ENCODE measurements at places on chromosomes 5 and 9.

DNA sequence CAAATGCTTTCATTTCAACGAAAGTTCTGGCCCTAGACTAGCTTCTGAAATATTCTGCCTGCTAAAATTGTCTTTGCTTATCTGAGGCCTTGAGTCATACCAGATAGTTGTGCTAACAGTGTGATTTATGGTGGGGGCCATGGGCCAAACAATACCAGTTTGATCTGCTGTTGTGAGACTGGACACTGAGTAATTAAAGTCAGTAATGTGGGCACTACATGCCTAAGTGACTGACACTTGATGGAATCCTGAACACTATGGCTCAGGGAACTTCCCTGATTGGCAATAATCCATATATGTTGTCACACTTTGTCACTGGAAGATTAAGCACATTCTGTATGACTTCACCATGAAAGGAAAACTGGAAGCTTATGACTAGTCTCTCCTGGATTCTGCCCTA, 127.6 kb upstream of the CYLC2 start:
- no peak for DNase-seq

DNA sequence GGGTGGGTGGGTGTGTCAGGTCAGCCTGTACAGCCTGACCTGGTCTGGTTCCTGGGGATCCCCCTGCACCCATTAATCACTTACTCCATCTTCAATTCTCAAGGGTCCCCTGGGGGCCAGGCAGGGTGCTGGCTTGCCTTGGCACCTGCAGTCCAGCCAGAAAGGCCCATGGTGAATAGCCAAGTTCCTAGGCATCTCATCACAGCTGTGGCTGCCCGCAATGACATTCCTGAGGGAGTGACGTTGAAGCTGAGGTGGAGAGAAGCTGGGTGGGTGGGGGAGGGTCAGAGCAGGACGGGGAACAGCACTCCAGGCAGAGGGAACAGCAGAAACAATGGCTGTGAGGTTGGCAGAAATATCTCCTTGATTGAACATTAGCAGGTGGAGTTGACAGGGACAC, 10.6 kb downstream of the HMCN2 start:
- DNase-seq, result no peak

DNA sequence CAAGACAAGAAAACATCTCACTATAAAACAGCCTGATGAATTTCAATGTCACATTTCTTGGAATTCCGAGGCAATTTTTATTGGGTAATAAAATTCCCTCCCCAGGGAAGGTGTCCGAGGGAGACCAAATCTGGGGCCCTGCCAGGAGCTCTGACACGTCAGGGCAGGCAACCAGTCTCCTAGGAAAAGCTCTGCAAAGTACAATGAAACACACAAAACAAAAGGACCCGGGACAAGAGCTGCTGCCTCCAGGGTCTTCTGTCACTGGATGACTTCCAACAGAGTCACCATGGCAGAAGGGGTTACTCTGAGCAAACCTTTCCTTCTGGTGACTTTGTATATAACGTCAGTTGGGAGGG, 50.8 kb downstream of the SAXO1 start:
- no peak for DNase-seq

- no peak for DNase-seq
Measured at GRCh38 chr5:10479154-10479721, 37.6 kb downstream of the ROPN1L start.

DNA sequence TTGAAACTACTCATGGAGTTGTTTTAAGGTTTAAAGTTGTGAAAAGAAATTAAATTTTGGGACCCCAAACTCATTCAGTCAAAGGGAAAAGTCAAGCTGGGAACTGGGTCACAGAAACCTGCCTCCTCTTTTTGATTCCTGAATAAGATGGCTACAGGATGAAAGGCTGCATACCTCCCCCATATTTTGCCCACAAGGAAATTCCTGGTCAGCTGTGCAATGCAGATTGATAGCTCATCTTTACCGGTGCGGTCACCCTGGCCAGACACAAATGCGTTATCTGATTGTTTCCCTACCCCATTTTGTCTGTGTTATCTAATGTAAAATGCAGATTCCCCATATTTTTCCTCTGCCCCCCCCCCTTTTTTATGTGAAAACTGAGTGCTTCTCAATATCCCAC, 1.3 kb downstream of the HAVCR2 start:
- no peak for DNase-seq

- no peak for DNase-seq
Measured at GRCh38 chr9:13529321-13530104, 250.0 kb upstream of the MPDZ start.

- DNase-seq, result no peak
Measured at GRCh38 chr9:86413971-86414880, 60.0 kb upstream of the TUT7 start.

DNA sequence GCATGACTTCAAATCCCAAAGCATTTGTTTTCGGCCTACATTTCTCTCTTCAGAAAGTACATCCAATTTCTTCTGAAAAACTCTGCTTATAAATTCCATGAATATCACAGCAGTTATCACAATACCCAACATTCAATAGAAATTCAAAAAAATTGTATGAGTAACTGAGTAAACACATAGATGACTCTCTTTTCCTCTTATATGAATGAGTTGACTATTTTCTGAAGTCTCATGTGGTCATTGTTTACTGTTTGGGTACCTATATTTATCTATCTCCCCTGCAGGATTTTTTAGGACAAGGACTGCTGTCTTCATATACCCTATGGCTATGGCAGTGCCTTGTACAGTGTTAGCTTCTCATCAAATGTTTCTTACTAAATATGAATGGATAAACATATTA, 157.1 kb downstream of the HTR1A start:
- DNase-seq, result no peak

GRCh38 chr9:4875559-4875958, 82.8 kb downstream of the RCL1 start:
- no peak for DNase-seq

DNA sequence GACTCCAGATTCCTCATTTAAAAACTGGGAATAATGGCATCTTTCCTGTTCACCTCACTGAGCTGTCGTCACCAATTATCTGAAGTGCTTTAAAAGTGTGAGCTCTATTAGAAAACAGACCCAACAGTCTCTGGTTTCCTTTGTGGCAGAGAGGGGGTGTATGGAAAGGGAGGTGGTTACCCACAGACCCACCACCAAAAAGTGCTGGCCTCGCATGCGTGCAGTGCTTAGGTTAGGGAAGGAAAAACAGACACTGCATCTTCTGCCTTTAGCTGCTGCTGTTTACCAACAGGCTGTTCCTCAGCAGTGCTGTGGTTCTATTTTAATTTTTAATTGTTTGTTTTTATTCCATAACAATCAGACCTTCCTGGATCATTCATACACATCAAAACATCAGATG, 249.6 kb downstream of the PIK3R1 start:
- no peak for DNase-seq

DNA sequence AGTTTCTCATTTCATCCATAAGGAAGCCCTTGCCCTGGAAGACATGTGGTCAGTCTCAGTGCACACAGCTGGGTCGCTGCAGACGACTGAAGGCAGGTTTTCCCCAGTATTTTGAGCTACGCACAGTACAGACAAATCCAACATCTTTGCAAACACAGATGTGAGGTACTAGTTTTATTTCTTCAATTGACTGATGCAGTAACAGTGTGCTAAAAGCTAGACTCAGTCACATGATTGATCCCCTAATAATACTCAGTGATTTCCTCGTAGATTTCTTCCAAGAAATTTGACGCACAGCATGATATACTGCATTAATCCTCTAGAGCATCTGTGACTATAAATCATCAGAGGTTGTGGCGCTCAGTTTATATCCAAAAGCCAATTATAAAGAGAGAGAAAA, 346.1 kb downstream of the DIRAS2 start:
- no peak for DNase-seq

All from stimulated activated CD4-positive, alpha-beta T cell treated with anti-CD3 and anti-CD28 coated beads, Interleukin-1b, Interleukin-23, amount 100 ng/mL, for 24 hours (primary cell).